ENCODE measurements at places on chromosomes 6 and 20.

- no peak for DNase-seq
Observed at GRCh38 chr6:156166093-156166492, 611.1 kb upstream of the ARID1B start.

DNA sequence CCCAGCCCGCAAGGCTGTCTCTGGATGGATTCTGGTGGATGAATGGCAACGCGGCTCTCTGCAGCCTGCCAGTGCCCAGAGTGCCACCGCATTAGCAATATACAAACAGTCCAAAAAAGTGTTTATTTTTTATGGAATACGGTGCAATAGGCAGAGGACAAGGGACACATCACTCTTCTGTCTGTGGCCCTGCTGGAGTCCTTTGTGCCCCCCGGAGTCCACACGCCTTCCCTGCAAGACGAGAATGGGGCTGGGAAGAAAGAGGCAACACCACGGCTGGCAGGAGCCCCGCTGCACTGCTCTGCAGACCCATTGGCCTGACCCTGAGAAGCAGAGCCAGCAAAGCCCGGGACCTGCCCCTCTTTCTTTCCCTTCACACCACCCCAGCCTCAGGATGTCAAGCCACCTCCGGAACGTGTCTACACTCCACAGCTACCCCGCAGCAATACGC, 196.3 kb downstream of the SYNDIG1 start:
- DNase-seq = no peak

DNA sequence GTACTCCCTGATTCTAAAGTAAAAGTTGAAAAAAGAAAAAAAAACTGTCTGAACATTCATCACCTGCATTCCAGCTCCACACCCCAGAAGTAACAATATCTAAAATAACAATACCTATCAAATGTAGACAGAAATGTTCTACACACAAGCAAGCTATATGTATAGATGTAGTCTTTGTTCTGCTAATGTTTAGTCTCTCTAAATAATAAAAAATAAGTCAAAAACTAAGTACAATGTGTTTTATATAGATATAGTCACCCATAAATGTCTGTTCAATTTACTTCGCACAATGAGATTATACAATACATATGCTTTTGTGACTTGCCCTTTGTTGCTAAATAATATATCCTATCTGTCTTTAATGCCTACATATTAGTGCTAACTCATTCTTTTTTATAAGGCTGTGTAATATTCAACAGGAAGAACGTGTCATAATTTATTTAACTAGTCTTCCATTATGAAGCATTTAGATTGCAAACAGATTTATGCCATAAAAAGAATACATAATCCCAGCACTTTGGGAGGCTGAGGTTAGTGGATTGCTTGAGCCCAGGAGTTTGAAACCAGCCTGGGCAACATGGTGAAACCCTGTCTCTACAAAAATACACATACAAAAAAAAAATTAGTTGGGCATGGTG, 216.2 kb upstream of the ZNF217 start:
- no peak for DNase-seq

DNA sequence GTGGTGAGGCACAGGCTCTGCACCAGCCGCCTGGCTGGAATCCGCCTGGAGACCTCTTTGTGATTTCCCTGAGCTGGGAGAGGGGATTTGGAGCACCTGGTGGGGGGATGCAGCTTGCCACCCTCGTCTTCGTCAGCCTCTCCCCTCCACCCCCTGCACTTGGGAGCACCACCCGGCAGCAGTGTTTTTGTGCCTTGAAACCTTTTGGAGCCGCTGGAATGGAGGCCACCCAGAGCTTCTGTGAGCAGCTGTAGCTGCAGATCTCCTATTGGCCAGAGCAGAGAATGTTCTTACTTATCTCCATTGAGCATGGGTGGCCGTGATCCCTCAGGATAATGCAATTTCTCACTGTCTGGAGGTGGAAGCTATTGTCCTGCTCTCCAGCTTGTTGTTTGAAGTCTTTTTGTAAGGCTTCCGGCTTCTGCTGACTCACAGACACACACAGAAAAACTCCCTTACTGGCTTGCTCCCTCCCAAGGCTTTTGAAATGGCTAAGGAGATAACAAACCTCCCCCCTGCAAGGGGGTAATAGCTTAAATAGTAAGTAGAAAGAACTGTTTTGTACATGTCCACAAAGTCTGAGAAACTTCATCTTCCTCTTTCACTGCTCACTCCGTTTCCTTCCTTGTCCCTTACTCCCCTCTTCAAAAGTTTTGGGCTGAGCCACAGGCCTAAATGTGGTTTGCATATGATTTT, 271.2 kb downstream of the PRL start:
- no peak for DNase-seq

All from T-helper 17 cell (primary cell).